Activated CD4-positive, CD25-positive, alpha-beta regulatory T cell treated with anti-CD3 and anti-CD28 coated beads, Interleukin-2, amount 50 U/mL, for 24 hours (primary cell): ENCODE measurements at places on chromosomes 11 and 22.

DNA sequence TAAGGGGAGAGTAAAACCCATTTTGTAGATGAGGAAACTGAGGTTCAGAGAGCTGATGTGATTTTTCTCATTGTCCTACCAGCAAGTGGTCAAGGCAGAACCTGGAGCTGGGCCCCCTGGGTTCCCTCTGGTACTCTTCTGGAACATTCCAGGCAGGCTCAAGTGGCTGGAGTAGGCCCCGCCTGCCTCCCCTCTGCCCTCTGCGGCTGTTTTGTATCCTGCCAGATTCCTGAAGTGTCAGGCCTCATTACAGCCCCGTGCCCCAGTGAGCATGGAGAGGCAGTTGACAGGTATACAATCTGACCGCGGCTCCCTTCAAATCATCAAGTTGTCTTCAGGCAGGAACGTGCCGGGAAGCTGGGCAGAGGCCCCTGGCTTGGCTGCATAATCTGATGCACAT is 94.6 kb upstream of the CD82 start:
- ATAC-seq, result no peak

DNA sequence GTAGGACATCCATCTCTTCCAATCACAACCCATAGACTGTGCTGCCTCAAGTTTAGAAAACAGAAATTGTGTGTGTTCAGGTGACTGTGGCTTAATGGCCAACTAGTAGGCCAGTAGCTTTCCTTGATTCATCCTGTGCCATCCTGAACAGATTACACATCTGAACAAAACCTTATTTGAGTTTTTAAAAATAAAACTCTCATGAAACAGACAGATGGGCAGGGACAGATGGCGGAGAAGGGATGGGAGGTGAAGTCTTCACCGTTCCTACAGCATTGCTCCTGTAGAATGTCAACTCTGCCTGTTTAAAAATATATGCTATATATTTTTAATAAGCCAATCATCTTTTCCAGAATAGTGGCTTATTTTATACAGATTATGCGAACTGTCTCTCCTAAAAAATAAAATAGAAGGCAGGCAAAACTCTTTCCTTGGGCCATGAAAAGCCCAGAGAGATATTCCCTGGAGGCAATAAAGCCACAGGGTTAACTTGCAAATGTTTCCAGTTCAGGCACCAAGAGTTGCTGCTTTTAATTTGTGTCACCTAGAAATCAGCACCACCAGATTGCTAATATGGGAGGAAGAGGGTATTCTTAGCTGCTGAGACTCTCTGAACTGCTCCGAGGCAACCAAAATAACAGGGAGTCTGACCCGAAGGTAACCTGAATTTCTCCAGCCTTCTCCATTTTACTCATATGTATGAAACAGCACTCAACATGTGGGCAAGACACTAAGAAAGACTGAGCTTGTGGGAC is 861.2 kb downstream of the OPCML start:
- ATAC-seq, result no peak

- peak; percentile 79 for ATAC-seq
Measured at GRCh38 chr11:73995247-73995646, 12.6 kb upstream of the UCP2 start.

- no peak for ATAC-seq
Measured at GRCh38 chr11:21564833-21565682, 627.8 kb upstream of the ANO5 start.

GRCh38 chr11:8790968-8791367 is 108.4 kb downstream of the RPL27A start:
- ATAC-seq, result no peak

DNA sequence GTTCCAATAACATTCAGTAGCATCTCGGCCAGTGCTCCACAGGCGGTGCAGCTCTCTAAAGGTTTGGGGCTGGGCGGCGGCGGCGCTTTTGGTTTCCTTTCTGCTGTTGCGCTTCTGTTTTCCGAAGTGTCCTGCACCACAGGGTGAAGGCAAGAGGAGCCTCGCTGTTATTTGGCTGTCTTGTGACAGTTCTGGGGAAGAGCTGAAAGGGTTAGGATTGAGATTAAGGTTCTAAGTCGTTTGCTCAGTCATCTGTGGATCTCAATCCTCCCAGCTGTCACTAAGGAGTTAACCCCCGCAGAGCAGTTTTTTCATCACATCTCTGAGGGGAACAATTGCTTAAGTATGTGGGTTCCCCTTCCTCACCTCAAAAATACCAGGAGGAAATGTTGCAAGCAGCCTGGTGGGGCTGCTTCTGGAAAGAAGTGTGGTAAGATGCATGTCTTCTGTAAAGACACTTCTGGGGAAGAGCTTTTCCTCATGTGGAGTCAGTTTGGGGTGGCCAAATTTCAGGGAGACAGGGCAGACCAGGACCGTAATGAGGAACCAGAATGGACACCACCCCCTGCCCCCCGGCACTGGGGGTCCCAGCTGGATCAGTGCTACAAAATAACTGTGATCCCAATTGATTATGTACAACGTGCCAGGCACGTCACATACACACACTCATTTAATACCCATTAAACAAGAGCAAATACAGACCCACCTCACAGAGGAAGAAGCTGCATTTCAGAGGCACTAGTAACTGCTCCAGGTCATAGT is 14.2 kb downstream of the TMEM121B start:
- peak; percentile 41 for ATAC-seq

DNA sequence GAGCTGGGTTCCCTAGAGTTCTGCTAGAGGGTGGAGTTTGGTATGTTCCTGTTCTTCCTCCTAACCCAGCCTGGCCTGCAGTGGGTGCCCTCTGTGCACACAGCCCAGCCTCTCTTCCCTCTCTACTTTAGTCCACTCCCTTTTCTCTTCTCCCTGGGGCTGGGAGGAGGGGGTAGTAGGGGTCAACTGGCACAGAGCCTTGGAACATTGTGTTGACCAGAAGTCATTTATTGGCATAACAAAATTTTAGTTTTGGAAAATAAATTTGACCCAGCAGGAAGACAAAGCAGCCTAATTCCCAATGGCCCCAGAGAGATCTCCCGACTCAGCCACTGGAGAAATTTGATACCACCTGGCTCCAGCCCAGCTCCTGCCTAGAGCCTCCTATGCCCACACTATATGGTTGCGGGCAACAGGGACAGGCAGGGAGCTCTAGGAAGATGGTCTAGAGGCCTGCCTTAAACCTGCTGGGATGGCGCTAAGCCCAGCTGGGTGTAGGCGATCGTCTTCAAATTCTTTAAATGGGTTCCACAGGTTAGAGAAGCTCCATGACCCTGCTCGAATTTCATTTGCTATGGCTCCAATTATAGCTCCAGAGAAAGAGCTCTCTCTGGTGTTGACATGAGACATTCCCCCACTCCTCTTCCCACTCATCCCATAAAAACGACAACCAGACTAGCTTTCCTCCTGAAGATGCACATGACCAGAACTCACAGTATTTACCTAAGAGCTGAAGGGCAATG is 9.9 kb downstream of the PCSK7 start:
- no peak for ATAC-seq

DNA sequence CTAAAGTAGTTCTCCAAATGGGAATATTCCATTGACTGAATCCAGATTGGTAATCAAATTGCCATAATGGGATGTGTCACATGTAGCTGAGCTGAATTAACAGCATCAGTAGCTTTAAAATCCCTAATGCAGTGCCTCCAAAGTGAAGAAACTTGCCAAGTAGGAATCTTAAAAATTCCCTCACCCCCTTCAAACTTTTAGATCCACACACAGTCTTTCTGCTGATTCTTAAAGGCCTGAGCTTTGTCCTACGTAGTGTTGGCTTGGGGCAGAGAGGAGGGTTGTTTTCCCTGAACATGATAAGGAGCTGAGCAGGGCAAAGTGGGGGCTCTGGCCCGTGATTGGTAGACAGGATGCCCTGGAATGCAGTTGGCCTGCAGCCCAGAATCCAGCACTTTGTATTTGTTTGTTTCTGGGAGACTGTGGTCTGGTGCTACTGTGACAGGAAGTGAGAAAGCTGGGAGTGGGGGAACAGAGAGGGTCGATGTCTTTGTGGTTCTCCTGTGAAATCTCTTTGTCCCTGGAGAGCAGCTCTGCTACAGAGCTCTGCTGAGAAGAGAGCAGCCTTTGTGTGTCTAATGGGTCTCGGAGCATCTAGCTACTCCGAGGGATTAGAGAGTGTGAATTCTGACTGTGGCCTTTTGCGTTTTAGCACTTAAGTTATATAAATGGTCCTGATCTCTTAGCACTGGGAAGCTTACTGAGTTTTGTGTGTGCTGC is 16.9 kb downstream of the CTNND1 start:
- no peak for ATAC-seq

- ATAC-seq, result no peak
Measured at GRCh38 chr11:81989093-81989492, 744.6 kb downstream of the FAM181B start.

- no peak for ATAC-seq
Measured at GRCh38 chr22:19691721-19692341, 22.5 kb upstream of the SEPTIN5 start.

- no peak for ATAC-seq
Measured at GRCh38 chr22:36343720-36344105, 44.1 kb downstream of the MYH9 start.

- no peak for ATAC-seq
Measured at GRCh38 chr11:122601141-122602125, 54.1 kb upstream of the UBASH3B start.

DNA sequence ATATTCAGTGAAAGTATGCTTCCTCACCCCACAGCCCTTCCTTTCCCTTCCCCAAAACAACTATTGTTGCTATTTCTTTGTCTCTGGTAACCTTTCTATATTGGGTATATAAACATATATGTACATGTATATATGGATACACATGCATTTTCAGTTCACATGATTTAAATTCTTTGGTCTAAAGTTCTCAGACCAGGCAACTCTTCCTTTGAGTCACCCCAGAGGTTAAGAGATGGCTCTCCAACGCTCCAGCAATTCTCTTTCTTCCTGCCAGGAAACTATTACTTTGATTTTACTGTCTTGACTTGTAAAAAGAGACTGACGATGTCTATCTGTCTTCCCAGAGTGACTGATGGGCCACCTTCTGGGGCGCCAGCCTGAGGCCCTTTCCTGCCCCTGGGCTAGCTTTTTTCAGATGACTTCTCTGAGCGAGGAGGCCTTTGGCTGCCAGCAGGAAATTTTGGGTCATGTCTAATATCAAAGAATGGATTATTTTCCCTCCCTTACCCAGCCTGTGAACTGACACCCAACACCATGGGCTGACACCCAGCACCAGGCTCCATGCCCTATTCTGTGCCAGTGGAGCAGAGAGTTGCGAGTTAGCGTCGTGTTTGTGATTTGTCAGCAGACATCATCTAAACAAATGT is 14.4 kb upstream of the ST3GAL4 start:
- ATAC-seq, result no peak

- no peak for ATAC-seq
Measured at GRCh38 chr11:57536947-57537619, at the start of gene SMTNL1. Gene SMTNL1 (plus strand): TSS chr11:57537595. CDS start chr11:57542643, 5,048 bp downstream.

DNA sequence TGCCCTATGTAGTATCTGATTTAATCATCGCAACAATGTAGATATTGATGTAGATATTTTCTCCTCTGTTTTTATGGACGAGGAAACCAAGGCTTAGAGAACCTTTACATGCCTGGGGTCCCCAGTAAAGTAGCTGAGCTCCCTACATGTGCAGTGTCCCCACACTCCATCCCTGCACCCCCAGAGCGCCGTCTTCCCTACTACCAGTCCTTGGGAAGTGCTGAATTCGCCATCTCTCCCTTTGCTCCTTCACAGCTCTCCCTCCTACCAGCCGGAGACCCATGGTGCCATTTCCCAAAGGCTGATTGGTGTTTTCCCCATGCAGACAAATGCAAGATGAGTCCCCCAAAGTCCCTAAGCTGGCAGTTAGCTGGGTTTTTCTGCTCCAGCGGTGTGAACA is 86.0 kb downstream of the CEP164 start:
- no peak for ATAC-seq

DNA sequence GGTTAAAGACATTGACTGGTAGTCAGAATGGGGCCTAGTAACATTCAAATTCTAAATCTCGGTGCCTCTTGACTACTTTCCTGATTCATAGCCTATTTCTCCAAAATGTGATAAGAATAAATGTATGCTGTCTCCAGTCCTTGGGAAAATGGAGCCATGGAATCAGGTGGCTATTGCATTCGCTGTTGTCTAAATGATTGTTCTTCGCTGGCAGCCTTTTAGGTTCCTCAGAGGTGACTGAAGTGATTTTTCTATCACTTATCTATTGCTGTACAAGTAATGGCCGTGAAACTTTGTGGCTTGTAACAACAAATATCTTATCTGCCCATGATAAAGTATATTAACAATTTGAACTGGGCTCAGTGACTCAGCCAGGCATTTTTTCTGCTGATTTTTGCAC is 15.4 kb downstream of the SRPRA start:
- ATAC-seq, result no peak

- ATAC-seq, result no peak
Measured at GRCh38 chr22:35538801-35539321, 1.8 kb upstream of the RASD2 start.

DNA sequence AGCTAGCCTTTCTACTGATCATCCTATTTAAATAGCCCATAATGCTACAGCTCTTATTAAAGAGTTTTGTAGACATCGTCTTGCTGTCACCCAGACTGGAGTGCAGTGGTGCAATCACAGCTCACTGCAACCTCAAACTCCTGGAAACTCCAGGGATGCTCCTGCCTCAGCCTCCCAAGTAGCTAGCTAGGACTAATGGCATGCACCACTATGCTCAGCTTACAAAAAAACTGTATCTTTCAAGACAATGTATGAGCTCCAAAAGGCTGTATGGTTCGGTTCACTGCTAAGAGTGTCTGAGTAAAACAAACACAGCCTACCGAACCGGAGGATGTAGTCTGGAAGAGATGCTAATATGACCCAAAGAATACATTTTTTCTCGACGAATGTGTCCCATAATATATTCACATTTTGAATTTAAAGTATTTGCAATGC is 2.6 kb downstream of the TAF1D start:
- ATAC-seq, result no peak

DNA sequence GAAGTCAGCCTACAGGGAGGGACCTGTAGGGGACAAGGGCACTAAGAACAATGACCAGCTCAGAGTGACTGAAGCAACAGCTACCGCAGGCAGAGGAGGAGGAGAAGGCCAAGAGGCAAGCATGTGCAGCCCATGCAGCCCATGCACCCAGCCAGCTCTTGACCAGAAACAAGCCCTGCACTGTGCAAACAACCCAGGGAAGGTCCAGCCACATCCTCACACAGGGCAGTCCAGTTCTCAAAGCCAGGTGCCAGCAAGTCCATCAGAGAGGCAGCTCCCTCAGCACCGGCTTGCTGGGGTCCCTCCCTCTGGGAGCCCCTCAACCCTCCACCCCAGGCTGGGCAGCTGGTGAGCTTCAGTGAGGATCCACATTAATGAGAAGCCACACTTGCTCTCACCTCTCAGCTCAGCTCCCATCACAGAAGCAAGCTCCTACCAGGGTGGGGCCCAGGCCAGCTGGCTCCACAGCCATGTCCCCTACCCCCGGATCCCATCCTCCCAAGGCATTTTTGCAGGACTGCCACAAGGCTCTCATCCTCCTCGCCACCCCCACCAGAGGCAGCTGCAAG is 7.1 kb downstream of the DGCR2 start:
- no peak for ATAC-seq

GRCh38 chr22:49998718-49999062 is 13.9 kb downstream of the IL17REL start:
- ATAC-seq, result no peak

DNA sequence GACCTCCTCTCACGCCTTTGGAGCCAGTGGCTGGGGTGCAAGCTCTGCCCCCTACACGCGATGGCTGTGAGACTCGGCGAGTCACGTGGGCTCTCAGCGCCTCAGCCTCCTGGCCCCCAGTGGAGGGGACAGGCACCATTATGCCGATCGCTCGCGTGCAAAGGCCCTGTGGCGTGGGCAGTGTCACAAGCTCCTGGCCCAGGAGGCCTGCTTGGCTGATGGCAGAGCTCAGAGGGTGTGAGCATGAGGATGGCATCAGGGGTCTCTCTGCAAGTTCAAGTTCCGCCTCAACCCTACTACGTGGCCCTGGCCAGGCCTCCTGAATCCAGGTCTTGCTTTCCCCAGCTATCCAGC is 90.8 kb upstream of the KCNQ1OT1 start:
- ATAC-seq, result no peak
